ENCODE measurements at places on chromosomes 7 and 10. TPM values are rescaled to one million over a fixed set of nuclear protein-coding genes. Genes with fewer than 3 reads are reported as not detected.

DNA sequence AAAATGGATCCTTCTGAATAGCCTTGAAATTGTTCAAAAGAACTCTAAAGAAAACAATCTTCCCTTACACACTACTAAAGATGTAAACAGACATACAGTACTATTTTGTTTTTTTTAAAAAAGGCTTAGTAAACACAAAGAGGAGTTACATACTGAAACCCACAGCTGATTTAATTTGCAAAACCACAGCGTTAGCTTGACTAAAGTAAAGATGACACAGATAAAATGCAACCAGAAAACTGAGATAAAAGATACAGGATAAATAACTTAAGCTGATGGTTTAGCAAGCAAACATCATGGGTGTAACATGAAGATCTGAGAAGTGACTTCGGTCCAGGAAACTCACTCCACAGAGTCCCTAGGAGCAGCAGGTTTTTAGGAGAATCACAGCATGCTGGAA lies 21.8 kb downstream of the PRKCQ start:
- DNase-seq = no peak

DNA sequence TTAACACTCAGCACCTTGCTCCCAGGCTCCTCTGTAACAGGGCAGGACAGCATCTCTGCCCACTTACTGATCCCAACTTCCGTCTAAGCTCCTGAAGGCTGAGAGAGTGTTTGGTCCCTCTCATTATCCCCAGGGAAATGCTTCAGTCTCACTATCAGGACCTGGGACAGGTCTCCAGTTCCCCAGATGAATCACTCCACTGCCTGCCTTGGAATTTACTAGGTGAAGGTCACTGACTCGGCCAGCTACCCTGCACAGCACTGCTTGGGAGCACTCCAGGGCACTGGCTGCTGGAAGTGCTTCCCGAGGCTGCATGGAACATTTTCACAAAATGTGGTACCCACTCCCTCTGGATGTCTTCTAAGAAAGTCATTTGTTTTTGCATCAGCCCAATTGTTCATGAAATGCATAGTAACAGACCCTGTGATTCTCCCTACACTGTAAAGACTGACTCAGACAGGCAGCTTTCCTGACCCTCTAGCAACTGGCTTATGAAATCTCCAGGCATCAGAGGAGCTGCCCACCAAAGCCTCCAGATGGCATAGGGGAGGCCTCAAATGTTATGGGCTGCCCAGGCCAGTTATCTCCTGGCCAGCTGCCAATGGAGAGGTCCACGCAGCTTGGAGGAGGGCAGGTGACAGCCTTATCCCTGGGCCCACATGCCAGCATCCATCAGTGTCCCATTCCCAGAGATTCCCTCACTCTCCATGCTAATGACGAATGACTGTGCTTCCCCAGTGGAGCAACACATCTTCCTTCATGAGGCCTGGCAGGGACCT lies 89.1 kb downstream of the GFRA1 start:
- no peak for DNase-seq

GRCh38 chr7:68176974-68177373 lies 1180.3 kb downstream of the TYW1 start:
- peak; percentile 4 for DNase-seq

GRCh38 chr10:11336722-11337162 lies 274.7 kb downstream of the USP6NL start:
- DNase-seq = no peak

DNA sequence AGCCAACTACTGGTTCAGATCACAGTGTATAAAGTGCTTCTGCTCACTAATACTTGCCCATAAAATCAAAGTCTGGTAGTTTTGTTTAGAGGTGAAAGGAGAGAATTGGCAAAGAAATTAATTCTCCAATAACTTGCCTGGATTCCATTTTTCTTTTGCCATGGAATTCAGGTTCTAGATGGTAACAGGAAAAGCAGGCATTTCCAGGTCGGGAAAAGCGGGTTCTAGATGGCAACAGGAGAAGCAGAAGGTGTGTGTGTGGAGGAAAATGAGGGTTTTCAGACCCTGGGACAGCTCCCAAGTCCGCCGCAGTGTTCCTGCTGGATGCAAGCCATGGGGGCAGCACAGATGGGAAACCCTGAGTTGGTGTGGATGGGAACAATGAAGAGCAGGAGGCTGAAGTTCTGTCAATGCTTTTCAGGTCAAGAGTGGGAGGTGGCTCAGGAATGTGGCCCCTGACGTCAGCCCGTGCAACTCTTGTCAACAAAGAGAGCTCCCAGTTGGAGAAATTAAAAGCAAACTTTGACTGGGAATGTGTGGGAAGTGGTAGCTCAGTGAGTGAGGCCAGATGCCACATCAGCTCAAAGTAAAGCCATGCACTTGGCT lies 696.7 kb downstream of the LRMDA start:
- no peak for DNase-seq

DNA sequence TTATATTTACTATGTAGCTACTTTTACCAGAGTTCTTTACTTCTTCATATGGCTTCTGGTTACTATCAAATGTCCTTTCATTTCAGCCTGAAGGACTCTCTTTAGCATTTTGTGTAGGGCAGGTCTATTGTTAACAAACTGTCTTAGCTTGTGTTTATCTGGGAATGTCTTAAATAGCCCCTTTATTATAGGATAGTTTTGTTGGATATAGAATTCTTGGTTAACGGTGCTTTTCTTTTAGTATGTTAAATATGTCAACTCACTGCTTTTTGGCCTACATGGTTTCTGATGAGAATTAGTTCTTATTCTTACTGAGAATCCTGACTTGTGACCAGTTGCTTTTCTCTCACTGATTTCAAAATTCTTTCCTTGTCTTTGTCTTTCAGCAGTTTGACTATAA lies 169.0 kb downstream of the ADK start:
- DNase-seq = no peak

The LRRTM3 gene
- total RNA-seq = not detected

The ANKRD61 gene
- 0.17 TPM for total RNA-seq

The BTBD16 gene
- 0.27 TPM for total RNA-seq

The IGF2BP3 gene
- 79.1 TPM for total RNA-seq

The TRPV5 gene
- not detected for total RNA-seq

The CLRN3 gene
- 0.39 TPM for total RNA-seq

The SEMA3A gene
- total RNA-seq = 14.2 TPM

The NRP1 gene
- 3.8 TPM for total RNA-seq

All from HCT116 (cell line).